ENCODE measurements at places on chromosomes 2 and 18.

GRCh38 chr2:64094663-64095382, 49.4 kb downstream of the PELI1 start:
- no peak for DNase-seq

DNA sequence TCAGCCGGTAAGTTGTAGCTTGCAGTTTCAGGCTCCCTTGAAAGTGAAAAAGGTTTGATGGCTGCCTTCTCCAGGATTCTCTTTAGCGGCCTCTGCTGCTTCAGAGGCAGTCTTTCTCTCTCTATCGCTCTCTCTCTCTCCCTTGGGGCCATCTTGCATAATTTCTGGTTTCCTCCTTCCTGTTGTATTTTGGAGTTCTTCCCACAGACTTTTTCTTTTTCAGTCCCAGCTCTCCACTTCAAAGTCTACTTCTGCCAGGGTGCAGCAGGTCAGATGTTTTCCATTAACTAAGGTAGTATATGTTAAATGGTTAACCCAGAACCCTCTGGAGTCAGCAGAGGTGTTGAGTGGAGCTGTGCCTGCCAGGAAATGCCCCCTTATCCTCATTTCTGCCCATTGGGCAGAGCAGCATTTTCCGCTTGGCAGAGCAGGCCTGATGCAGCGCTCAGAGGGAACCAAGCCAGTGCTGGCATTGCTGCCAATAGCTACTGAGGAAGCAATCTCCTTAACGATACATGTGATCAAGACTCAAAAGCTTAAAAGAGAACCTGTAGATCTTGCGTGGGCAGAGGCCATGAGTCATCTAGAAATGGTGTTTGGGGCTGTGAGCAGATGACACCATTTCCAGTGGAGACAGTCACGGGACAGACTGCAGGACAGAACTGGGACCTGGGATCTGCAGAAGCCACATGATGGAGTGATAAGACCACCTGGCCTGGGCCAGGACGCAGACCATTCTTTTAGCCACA, 20.8 kb downstream of the DBI start:
- no peak for DNase-seq

DNA sequence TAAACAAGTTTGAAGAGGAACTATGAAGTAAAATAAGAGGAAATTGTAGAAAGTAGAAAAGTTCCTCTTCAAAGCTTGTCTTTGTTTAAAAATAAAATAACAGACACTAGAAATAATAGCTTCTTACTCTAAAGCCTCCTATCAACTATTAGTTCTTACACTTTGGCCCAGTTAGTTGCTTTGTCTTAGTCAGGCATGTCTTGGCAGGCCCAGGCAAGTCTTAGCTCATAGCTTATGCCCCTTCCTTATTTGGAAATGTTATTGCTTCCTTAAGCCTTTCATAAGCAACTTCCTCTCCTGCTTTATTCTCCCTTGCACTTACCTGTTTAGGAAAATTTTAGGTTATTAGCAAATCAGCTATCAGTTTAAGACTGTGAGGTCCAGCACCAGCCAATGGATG, 950.6 kb upstream of the LRATD1 start:
- DNase-seq: no peak

- DNase-seq: no peak
Observed at GRCh38 chr2:133077269-133077822, 407.3 kb upstream of the LYPD1 start.

DNA sequence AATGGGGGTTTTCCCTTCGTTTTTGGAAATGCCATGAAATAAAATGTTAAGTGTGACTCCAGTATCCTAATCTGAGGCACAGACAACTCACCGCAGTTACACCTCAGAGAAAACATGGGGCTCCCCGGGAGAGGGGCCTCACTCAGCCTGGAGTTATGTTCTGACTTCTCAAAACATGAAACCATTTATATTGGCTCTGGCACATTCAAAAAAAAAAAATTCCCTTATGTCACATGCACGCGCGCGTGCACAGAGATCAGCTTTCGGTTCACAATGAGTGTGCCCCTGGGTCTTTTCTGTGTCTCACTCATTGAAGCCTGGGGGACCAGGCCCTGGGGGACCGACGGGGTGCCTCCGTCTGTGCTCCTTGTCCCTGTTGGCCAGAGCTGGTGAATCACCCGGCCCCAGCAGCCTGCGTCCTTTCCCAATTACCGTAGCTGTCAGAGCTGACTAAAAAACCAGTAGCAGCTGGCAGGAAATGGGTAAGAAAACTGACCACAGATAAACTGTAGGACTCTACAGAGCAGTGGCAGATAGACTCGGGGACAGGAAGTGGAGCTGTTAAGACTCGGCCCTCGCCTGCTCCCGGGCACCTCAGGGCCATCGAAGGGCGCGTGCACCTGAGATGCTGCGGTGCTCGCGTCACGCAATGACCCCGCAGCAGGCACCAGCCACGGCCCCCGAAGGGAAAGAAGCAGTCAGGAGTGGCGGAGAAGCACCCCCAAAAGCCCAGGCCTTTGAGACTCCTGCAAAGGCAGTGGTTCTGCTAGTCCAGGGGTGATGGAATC, 138.3 kb upstream of the ID2 start:
- DNase-seq: no peak

GRCh38 chr2:71466301-71467179, 13.2 kb downstream of the DYSF start:
- no peak for DNase-seq

GRCh38 chr2:169472249-169472648, 7.0 kb upstream of the BBS5 start:
- DNase-seq: no peak

- DNase-seq: no peak
Observed at GRCh38 chr18:56358608-56359280, 279.6 kb downstream of the TXNL1 start.

GRCh38 chr2:10324095-10324832, 21.6 kb downstream of the HPCAL1 start:
- no peak for DNase-seq

- DNase-seq: no peak
Observed at GRCh38 chr2:164764474-164764873, 77.1 kb downstream of the COBLL1 start.

- no peak for DNase-seq
Observed at GRCh38 chr18:46408334-46408987, 248.6 kb downstream of the LOXHD1 start.

DNA sequence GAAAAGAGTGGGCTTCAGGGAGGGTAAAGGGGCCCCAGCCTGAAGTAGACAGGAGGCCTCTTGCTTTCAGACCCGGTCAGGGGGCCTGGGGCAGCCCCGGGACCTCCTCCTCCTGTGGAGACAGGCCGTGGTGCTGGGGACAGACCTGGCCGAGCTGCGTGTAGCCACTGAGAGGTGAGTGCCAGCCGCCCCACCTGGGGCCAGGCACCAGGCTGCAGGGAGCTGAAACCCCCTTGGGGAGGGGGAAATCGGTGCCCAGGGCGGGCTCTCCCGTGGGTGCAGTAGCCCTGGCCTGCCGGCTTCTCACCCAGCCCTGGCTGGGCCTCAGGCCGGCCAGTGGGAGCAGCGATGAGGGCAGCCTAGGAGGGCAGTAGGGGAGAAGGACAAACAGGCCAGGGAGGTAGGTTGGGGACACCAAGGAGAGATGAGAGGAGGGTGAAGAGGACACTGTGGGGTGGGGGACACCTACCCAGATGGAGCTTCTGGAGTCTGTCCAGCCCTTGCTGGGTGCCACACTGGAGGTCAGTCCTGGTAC, 24.0 kb downstream of the CROCC2 start:
- no peak for DNase-seq

GRCh38 chr18:36265015-36265414, 32.5 kb upstream of the FHOD3 start:
- no peak for DNase-seq

DNA sequence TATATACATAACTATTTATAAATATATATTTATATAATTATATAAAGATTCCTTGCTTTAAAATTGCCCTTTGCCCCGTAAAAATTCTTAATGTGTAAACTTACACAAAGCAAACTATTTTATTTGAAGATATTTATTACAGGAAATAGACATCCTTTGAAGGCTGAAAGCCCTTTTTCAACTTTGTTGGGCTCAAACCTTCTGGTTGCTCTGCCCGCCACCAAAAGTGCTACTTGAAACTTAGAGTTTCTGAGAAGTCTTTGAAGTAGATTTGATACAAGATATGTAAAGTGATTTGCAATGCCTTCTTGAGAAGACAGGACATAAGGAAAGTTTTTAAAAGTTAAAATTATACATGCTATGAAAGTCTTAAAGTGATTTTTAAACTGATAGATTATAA, 36.6 kb upstream of the METAP1D start:
- DNase-seq: no peak

- DNase-seq: no peak
Observed at GRCh38 chr18:40356168-40356567, 1598.9 kb upstream of the PIK3C3 start.

DNA sequence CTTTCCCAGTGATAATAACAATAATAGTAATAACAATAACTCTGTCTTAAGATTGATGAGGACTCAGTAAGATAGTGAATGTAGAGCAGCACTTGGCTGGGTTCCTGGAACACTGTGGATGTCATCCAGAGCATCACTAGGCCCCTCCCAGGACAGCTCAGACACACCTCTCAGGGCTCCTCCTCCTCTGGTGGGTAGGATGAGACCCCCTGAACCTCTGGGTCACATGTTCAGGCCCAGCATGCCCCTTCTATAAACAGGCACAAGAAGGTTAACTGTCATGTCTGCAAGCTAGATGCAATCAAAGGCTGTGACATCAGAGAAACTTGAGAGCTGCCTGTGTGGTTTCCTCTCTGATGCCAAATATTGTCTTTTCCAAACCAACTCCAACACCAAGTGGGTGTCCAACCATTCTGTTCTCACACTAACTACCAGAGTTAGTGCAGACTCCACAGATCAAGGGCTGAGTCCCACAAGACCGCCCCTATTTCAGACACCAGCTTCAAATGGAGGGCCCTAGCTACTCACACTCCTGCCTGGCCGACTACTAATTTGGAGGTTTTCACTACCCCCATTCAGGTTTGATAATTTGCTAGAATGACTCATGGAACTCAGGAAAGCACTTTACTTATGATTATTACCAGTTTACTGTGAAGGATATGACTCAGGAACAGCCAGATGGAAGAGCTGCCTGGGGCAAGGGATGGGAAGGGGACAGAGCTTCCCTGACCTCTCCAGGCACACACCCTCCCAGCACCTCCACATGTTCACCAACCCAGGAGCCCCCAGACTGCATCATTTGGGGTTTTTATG, 46.4 kb upstream of the BZW1 start:
- no peak for DNase-seq

DNA sequence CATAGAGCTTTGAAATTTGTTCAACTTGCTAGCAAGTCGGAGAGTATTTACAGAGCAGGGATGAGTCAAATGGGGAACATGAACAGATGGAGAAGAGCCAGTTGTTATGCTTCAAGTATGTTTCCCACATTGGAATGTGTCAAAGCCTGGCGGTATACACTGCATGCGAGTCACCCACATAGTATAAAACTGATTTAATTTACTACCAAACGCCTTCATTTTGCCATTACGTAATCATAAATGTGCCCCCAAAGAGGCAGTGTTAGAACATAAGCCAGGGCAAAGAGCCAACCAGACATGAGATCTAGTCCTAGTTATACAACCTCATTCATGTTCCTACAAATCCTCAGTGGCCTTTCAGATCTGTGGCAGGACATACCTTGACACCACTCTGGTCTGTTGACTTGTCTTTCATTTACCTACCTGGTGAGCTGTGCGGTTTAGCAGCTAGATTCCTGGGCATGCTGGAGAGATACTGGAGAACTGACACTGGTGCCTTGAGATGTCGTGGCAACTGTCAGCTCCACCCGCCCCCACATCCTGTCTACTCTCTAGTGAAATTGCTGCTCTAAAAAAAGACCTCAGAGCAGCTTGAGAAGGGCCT, 21.7 kb upstream of the NRP2 start:
- DNase-seq: no peak

- no peak for DNase-seq
Observed at GRCh38 chr2:191038741-191039140, 24.8 kb upstream of the STAT1 start.

- DNase-seq: no peak
Observed at GRCh38 chr2:134454931-134455330, 201.1 kb downstream of the MGAT5 start.

GRCh38 chr18:22368021-22368420, 49.7 kb downstream of the CTAGE1 start:
- no peak for DNase-seq

DNA sequence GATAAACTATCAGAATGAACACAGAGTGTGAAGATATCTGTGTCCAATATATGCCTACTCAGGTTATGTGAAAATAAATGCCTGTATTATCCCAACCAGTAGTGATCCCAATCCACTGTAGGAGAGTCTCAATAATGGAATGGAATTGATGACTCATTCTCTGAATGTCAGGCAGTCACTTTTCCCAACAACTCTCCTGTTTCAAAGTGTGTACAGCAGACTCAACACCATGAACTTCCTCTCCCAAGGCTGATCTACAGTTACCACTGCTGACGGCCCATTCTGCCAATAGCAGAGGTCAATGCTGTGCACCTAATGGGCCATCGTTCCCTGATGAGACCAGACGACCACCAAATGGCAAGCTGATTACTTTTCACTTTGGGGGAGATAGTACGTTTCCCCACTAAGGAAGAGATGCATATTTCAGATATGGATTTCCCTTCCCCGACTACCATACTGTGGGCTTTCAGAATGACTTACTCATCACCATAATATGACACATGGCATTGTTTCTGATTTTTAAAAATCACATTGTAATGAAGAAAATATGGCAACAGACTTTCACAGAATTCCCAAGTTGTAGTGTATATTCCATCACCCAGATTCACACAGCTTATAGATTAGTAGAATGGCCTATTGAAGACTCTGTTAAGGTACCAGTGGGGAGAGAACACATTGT, 601.7 kb upstream of the VRK2 start:
- DNase-seq: no peak

DNA sequence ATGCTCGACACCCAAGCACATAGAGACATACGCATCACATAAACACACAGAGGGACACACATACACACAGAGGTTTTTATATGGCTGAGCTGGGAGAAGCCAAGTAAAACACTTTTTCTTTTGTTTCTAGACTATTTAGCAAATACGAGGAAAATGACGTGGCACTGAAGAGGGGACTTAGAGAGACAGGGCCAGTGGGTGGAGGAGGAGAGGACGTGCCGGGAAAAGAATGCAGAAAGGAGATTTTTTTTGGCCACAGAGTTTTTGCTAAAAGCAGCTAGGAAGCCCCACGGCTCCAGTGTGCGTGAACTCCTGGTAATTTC, 168.5 kb upstream of the KLF7 start:
- DNase-seq: no peak
